ENCODE measurements at places on chromosomes 7 and 10.

DNA sequence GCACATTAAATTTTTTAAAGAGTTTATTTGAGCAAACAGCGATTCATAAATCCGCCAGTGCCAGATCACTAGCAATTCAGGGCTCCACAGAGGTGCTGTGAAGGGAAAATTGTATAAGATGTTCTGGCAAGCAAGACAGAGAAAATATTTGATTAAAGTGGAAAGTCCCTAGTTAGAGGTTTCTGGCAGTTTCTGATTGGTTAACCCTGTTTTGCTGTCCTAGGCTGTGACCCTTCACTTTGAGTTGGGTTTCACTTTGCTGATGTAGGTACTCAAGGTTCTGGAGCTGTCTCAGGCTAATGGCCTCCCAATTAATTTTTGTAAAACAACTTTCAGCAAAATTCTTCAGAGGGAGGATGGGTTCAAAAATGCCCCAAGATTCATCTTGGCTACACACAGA lies 79.4 kb upstream of the NXPH1 start:
- no peak for DNase-seq

DNA sequence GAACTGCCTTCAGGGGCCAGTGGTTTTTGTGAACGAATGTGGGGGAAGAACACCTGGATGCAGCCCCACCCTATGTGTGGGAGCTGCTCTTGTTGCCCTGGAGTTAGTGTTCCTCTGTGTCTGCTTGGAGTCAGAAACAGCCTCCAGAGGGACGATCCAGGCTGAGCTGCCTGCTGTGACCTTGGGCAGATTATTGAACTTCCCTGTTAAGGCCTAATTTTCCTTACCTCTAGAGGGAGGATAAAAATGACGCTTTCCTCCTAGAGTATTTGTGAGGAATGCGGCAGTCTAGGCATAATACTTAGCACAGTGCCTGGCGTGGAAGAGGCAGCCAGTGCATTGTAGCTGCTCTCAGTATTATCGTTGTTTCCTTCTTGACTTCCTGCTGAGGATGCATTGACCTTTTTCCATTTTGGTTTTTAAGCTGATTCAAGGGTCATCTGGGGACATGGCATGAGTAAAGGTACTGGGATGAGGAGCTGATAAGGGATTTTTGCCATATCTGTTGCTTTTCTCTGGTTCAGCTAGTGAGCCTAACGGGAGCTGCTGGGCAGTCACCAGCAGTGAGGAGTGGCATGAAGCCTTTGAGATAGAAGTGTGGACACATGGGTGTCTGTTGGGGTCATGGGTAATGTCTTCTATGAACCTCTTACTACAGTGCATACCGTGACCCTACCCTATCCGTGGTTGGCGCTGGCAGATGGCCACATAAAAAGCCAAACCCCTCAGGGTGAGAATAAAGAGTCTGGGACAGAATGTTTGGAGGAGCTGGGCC lies 6.4 kb downstream of the ZFYVE27 start:
- DNase-seq = no peak

DNA sequence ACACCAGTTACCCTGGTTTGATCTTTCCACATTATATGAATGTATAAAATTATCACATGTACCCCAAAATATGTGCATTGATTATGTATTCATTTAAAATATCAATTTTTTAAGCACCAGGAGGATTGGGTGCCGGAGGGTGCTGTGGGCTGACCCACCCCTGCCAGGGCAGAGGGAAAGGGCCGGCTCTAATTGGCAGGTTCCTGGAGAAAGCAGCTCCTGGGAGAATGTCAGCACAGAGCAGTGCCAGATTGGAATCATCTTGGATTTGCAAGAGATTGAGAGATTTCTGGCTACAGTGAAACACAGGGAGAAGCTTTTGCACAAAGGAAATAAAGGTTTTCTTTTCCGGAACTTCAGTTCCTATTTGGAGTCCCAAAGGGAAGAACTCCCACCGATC lies 264.4 kb upstream of the TCERG1L start:
- no peak for DNase-seq

- DNase-seq = peak; percentile 23
These were observed 183.6 kb upstream of the GDF10 start for GRCh38 chr10:47116445-47116844.

GRCh38 chr7:38339953-38340819 lies 66.8 kb upstream of the TARP start:
- no peak for DNase-seq
